ENCODE measurements at places on chromosomes 1 and 21.

DNA sequence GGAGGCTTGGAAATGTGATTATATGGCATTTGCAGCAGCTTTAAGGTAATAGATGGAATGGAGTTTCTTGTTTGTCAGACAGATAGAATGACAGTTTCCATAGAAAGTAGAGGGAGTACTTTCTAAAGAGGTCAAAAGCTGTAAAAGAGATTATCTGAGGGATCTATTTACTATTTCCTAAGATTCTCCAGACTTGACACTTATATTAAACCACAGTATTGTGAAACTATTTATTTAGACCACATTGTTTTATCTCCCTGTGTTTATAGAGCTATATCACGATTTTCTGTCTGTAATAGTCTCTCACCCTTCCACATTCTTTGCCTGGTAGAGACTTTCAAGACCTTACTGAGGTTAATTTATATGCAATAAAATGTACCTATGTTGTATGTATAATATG lies 66.7 kb downstream of the MAN1A2 start:
- DNase-seq: no peak

- DNase-seq: no peak
Measured at GRCh38 chr1:160432371-160432786, 32.0 kb downstream of the VANGL2 start.

DNA sequence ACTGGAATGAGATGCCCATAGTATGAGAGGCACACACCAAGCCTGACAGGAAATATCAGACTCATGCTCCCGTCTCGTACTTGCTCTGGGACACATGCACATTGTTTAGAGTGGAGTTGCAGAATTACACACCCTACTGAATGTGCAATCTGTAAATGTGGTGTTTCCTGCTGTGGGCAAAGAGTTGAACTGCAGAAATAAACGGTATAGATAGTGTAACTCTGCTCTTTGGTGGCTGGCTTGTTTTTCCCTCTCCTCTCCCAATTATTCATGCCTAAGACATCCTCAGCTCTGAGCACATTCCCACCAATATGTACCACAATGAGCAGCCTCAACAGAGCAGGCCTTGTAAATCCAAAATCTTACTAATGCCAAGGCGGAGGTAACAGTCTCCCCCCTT lies 90.1 kb upstream of the DIRAS3 start:
- DNase-seq: no peak

- no peak for DNase-seq
Measured at GRCh38 chr1:184854036-184854435, 99.4 kb upstream of the EDEM3 start.

DNA sequence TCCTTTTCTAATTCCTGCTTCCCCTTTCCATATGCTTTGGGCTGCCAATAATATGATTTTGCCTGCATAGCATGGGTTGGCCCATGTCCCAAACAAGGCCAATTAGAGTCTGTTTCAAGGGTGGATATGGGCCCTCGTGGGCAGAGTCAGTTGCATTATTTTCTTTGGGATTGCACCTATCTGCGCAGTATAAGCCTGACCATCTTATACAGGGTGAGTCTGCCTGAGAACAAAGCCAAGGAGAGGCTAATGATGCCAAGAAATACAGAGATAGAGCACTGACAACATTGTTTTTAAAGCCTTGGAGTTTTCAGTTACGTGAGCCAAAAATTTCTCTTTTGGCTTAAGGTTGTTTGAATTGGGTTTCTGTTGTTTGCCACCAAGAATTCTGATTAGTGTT lies 18.6 kb downstream of the OVAAL start:
- no peak for DNase-seq

DNA sequence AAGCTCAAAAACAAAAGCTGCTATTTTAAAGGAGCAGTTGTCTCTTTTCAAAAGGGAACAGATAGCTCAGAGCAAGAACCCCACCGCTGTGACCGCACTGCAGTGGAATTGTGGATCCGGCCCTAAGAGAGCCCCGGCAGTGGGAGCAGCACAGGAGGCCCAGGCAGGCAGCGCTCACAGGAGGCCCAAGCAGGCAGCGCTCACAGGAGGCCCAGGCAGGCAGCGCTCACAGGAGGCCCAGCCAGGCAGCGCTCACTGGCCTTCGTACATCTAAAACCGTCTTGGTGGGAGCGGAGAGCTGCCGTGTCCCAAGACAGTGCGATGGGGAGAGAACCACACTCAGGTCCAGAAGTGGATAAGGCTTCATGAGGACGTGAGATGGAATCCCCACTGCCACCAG lies 4.0 kb downstream of the TFF3 start:
- DNase-seq: no peak

GRCh38 chr1:188991221-188991930 lies 1486.3 kb downstream of the BRINP3 start:
- DNase-seq: no peak

DNA sequence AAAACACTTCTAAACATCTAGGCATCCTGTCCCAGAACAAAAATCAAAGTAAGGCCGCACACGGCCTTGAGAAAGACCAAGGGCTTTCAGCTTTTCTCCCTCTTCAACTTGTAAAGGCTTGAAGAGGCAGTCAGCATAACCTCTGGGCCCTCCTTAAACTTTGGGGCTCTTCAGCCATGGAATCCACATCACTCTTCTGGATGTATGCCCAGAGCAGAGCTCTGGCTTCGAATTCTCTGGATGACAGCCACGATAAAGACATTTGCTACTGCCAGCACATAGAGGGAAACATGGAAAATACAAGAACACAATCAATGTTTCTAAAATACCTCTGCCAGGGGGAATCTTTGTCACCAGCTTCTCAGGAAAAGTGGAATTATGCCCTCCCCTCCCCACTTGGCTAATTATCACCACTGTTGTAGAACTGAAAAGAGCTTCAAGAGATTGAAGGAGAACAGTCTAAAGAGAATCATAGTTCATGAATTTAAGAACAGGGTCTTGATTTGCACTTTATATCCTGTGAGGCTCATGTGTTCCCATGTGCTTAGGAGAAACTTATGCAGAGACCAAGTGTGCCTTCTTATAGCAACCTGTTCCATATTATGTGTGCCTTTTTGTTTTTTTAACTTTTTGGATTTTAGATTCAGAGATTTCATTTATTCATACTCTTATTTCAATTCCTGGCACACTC lies 39.0 kb upstream of the DPT start:
- DNase-seq: no peak

GRCh38 chr1:40736085-40736531 lies 44.6 kb downstream of the NFYC start:
- DNase-seq: no peak

DNA sequence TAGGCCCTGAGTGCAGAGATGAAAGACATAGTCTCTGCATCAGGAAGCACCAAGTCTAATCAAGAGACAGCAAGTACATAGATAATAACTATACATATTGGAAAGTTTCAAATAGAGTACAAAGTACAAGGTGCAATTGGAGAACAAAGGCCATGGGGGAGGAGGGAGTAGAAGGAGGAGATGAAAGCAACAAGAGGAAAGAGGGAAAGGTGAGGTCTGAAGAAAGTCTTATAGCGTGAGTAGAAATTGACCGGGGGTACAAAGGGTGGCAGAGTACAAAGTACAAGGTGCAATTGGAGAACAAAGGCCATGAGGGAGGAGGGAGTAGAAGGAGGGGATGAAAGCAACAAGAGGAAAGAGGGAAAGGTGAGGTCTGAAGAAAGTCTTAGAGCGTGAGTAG lies 244.2 kb upstream of the JUN start:
- DNase-seq: no peak

- peak; percentile 45 for DNase-seq
Measured at GRCh38 chr1:108828074-108828961, 28.6 kb downstream of the AKNAD1 start.

- DNase-seq: no peak
Measured at GRCh38 chr1:100988121-100988520, 37.5 kb downstream of the DPH5 start.

Data from activated T-helper 1 cell treated with Interleukin-2 at 50 U/mL for 16 hours (primary cell).